Kasumi-1 (cell line): ENCODE measurements at places on chromosomes 5 and 9.

DNA sequence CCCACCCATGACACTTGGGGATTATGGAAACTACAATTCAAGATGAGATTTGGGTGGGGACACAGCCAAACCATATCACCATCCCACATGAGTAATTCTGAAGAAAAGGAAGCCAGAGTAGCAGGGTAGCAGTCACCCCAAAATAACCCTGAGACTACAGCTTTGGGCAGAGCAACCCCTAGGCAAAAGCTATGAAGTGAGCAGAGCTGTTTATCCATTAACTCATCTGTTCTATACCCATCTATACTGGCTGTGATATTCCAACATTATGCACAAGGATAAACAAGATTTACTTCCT lies 12.3 kb upstream of the REEP5 start:
- DNase-seq, result no peak

- no peak for DNase-seq
Measured at GRCh38 chr9:35940458-35941407, 17.2 kb downstream of the OR2S2 start.

GRCh38 chr5:6632324-6632887 lies 438 bp downstream of the NSUN2 start:
- peak; percentile 39 for DNase-seq

GRCh38 chr9:72807765-72808445 lies 144.9 kb downstream of the ALDH1A1 start:
- DNase-seq, result peak; percentile 12

GRCh38 chr5:158995694-158996173 lies 104.0 kb downstream of the EBF1 start:
- DNase-seq, result no peak

GRCh38 chr5:156474251-156474650 lies 147.3 kb downstream of the SGCD start:
- no peak for DNase-seq

DNA sequence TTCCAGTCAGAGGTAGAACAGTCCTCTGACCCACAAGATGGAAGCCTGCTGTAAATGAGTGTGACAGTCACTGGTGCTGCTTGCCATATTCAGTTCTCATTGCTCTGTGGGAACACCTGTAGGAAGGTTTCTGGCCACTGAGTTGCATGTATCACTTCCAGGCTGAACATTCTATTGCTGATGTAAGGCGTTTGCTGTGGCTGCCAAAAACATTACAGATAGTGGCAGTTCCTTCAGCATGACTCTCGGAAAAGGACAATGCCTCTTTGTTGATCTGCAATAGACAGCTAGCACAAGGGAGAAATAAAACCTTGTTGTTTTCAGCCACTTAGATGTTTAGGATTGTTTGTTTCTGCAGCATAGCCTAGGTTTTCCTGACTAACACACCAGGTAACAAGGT lies 217.2 kb downstream of the AGTPBP1 start:
- DNase-seq, result no peak

DNA sequence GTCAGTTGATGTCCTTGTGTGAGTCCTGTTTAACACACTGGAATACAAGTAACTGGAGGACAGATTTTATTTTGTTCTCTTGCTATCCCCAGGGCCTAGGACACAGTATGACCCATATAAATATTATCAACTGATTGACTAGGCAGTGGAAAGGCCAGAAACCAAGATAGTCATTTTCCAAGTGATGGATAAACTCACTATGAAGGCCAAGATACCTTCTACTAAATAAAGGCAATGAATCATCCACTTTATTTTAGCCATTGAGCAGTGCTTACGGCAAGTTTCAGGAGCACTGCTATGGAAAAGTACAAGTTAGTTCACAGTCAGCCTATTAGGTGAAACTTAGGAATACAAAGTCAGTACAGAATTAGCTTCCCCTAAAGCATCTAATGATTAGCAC lies 153.2 kb downstream of the SEMA5A start:
- no peak for DNase-seq

- DNase-seq, result no peak
Measured at GRCh38 chr5:98602534-98603112, 170.8 kb upstream of the RGMB start.

GRCh38 chr9:91837981-91838731 lies 111.9 kb downstream of the ROR2 start:
- no peak for DNase-seq

GRCh38 chr9:125631391-125632085 lies 75.5 kb downstream of the MAPKAP1 start:
- DNase-seq, result peak; percentile 59

- no peak for DNase-seq
Measured at GRCh38 chr5:93107805-93108520, 473.1 kb downstream of the NR2F1-AS1 start.

DNA sequence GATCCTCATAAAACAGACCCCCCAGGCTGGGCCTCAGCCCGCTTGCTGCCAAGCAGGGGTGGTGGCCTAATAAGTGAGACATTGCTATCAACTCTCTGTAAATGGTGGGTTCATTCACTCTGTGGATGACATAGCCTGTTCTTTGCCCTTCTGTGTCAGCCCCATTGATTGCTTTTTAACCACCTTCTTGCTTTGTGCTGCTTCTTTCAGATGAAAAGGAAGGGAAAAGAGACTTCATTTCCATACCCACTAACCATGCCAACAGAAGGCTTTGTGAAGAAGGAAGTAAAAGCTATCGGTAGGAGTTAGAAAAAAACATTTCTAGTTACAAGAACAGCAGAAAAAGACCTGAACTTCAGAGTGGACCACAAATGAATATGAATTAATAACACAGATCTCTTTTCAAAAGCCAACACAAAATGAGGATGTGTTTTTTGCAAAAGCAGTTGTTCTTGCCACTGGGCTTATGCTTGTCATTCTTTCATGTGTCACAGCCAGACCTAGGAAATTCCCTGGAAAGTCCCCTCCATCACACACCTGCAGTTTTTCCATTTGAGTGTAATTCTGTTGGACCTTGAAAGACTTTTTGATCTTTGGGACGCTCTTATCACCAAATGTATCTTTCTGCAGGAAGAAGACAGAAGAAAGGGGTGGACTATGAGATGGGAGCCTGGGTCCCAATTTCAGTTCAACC lies 507.7 kb downstream of the CCDC171 start:
- DNase-seq, result no peak

DNA sequence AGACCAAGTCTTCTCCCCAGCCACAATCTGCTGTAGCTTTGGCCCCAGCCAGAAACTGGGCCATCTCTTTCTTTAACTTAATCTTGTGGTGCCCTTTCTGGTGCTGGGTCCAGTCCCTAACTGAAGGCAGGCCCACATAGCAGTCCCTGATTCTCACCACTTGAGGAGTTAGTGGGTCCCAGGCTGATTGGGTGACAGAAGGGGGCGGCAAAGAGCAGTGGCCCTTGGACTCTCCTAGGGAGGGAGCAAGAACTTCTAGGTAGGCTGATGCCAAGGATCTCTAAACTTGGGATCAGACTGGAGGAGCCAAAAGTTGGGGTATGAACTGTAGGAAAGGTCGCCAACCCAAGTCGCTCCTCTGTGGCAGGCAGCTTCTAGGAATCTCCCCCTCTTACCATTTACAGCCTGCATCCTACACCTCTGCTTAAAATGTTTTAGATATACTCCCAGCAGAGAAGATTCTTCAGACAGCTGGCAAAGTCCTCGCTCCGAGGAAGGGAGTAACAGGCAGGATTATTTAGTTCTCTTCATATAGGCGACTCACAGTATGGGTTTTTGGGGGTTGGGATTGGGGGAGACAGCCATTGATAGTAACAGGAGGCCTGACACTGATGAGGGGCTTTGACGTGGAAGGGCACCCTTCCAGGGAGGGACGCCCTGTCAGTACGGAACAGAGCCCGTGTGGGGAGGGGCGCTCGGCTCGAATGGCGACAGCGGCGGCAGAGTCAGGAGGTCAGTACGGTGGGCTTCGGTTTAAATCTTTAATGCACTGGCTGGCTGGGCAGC lies 2.0 kb upstream of the CCL27 start:
- DNase-seq, result peak; percentile 82

DNA sequence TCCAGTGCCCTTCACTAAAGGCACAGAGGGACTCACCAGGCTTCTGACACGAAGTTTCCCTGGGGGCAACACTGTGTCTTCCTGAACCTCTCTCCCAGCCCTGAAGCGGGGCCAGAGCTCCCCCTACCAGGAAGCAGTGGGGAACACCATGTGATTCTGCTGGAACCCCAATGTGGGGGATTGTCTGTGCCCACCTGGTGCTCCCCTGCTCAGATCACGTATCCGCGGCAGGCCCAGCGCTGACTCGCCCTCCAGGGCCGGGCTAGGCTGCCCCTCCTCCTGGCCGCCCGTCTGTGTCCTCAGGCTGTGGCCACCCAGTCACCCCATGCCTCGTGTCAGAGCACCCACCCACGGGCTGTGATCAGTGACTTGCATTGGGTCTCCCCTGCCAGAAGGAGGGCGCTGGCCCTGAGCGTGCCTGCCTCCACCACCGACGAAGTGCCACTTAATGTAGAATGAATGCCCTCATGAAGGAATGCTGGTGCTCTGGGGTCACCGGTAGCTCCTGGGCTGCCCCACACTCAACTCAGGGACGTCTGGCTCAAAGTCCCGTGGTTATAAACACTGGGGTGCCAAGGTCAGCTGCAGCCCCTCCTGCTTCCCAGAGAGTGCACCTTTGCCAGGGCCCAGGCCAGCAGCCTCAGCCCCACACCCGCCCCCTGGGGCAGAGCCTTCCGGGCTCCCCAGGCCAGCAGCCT lies 22.1 kb downstream of the SARDH start:
- peak; percentile 22 for DNase-seq

DNA sequence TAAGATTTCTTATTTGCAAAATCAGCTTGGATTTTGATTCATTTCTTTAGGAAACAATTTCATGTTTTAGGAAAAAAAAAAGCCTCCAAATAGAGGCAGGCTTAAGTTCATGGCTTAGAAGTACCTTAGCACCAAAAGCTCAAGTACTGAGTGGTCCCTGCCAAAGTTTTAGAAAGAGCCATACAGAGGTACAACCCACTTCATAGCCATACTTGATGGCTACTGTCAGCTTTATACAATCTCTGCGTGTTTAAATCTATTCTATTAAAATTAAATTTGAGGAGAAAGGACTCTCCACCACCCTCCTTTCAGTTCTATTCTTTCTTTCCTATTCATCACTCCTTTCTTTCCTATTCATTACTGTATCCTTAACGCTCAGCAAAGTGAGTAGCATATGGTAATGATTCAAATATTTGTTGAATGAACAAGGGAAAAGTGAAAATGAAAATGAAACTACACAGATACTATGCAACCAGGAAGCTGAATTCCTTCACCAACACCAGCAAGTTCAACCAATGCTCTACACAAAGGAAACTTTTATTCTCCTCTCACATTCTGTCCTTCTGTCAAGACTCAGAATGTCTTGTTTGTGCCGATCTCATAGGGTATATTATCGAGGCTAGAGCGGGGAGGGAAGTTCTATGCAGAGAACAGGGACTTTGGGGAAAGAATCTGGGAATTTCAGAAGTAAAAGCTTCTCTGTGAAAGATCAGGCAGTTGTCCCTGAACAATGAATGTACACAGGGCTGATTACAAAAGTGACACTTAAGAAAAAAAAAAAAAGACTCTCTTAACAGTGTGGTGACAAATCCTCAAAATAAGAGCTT lies 138.6 kb upstream of the SPEF2 start:
- DNase-seq, result peak; percentile 36

DNA sequence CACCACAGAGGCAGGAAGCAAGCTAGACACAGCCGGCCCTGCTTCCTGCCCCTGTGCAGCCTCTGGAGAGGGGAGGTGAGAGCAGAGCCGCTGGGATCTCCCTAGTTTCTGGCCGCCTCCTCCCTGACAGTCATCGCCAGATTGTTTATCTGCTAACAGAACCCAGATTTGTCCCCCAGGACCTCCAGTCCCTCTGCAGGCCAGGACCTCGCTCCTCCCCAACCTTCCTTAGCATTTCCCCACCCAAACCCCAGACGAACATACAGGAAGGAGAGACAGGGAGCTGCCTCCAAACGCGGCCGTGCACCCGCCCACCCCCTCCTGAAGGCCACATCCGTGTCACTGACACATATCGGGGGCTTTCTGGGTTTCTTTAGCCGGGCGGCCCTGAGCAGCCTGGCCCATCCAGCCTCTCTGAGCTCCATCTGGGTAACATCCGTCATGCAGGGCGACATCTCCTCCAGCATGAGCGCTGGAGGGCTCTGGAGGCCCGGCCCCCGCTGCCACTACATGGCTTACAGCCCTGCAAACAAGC lies 47.5 kb downstream of the DBH start:
- no peak for DNase-seq

GRCh38 chr9:121671612-121672155 lies 20.2 kb downstream of the DAB2IP start:
- no peak for DNase-seq

GRCh38 chr9:95239071-95239470 lies 78.4 kb downstream of the FANCC start:
- DNase-seq, result no peak

- DNase-seq, result no peak
Measured at GRCh38 chr5:128644863-128645262, 106.8 kb upstream of the FBN2 start.

DNA sequence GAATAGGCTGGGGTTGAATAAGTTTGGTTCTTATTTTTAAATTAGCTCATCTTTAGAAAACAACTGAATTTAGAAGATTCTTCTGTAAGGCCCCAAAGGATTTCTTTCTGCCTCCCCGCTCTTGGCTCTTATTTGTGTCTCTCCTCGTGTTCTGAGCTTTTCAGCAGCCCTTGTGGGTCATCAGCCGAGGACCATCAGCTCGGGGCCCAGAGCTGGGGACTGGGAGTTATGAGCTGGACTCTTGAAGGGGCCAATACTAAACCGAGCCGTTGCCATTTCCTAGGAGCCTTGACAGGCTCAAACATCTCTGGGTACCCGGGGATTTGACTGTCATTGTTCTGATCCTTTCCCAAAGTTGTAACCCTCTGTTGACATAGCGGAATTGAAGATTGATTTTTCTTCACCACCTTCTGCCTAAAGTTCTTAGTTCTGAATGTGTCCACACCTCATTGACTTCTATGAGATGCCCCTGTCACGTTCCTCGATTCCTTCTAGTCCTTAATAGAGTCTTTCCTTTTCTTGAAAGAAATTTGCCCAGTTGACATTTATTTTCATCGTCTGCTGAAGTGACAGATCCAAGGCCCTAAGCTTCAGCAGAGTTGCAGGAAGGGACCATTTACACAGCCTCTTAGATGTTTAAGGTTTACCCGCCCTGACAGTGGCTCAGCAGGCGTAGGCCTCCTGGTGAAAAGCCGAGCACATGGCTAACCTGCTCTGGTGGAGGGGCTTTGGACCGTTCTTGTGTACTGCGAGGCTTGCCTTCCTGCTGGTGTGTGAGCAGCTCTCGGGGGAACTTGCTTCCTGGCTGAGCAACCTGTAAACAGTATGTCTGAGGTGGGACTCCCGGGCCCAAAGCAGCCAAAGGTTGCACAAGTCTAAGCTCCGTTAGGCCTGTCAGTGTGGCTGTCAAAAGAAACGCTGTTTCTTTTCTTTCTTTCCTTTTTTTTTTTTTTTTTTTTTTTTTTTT lies 24.0 kb downstream of the ABL1 start:
- DNase-seq, result no peak
